ENCODE measurements at places on chromosomes 2 and 18.
A peak's percentile ranks its signal among the peaks of the same experiment; 100 is the strongest.

- no peak for DNase-seq
Observed at GRCh38 chr2:160453111-160453820, 40.3 kb downstream of the RBMS1 start.

DNA sequence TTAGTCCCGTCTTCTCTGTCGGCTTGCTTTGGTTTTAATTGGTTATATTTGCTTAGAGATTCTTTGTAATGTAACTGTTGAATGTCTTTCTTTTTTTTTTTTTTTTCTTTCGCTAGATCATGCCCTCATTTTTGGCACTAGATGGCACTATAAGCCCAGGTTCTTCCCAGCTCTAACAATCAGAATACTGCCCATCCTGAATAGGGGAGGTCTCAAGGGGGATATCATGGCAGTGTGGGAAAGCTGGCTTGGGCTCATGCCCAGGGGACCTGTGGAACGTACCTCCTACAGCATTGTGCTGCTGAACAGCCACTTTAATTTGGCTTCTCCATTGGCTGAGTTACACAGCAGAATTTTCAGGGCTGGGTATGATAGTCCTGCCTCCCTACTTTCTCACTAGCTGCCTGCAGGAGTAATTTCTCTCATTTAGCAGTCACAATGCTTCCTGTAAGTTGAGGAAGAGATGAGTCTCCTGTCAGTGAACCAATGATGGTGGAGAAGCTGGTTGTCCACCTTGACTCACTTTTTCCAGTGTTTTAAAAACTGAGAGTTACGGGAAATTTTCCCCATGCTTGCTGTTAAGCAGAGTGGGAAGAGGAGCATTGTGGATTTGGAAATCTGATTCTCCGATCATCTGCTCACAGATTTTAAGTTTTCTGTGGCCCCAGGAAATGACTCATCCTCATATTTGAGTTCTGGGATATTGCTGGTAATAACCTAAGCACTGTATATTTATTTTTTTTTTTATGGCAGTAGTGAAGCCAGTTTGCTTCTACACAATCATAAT, 47.2 kb downstream of the RAD51AP2 start:
- DNase-seq: peak; percentile 65

- no peak for DNase-seq
Observed at GRCh38 chr2:181371195-181371594, 86.0 kb upstream of the ITGA4 start.

DNA sequence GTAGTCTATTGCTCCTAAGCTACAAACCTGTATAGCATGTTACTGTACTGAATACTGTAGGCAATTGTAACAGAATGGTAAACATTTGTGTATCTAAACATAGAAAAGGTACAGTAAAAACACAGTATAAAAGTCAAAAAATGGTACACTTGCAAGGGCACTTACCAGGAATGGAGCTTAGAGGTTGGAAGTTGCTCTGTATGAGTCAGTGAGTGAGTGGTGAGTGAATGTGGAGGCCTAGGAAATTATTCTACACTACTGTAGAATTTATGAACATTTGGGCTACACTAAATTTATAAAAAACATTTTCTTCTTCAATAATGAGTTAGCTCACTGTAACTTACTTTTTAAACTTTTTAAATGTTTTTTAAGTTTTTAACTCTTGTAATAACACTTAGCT, 19.0 kb downstream of the NABP1 start:
- no peak for DNase-seq

GRCh38 chr18:79534356-79534755, 138.6 kb downstream of the NFATC1 start:
- no peak for DNase-seq

GRCh38 chr2:202442882-202443281, 66.8 kb downstream of the BMPR2 start:
- no peak for DNase-seq

DNA sequence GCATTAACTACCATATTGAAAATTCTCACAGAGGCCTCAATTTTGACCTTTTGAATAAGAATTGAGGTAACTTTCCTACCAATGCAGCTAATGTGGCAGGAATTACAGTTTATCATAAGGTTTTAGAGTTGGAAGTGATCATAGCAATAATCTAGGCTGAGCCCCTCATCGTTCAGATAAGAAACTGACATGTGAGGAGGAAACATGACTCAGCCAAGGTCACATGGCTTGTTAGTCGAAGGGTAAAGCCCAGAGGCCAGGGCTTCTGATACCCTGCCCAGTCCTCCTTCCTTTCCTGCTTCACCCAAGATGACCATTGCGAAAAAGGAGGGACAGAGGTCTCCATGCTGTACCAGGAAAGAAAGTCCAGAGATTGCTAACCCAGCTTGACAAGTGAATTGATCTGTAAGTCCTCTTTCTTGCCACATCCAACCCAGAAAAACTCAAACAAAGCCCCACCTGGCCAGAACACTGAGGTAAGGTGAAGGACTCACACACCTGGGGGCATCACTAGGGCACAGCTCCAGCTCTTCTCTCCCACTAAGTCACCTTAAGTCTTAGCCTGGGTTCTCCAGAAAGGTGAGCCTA, 174.8 kb downstream of the EN1 start:
- no peak for DNase-seq

DNA sequence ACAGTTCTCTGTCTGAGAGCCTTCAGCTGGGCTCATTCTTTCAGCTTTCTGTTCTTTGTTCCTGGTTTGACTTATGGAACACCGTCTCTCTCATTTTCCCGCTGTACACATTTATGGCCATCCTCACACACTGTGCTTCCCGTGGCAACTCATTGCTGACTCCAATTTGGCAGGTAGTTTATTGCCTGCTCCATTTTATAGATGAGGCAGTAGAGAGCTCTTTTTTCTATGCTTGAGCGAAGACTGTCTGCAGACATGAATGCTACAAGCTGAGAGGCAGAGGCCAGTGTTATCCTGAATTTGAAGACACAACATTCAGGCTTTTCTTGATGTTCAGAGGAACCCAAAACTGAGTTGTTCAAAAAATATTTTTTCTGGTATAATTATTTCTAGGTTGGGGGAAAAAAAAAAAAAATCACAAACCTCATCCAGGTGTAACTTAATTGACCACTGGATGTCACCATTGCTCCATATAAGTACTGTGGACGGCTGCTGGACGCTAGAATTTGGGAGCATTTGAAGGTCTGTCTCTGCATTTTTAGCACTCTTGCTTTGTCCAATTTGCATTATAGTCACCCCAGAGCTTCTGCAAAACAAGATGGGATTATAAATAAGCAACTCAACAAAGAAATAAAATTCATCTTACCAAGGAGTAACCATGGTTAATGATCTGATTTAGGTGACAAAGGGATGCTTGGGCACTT, 83.5 kb downstream of the HRH4 start:
- DNase-seq: no peak

DNA sequence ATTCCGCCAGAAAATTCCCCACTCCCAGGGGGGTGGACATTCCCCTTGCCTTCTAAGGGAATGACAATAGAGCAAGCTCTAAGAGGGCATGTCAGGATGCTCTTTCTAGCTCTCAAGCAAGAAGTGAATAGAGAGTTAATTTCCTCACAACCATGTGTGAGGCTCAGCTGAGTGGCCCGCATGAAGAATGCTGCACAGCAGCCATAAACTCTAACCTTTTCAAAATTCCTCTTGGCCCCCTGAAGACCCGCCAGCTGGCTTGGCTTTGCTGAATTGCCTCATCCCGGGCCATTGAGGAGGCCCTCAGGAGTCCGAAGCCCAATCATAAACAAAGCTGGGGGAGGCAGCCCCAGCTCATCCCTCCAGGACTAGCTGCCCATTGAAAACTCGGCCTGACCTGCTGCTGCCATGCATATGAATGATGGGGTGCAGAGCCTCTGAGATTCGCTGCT, 38.2 kb downstream of the NRP2 start:
- peak; percentile 65 for DNase-seq

GRCh38 chr2:96861074-96861473, 3.3 kb upstream of the ANKRD39 start:
- peak; percentile 45 for DNase-seq

DNA sequence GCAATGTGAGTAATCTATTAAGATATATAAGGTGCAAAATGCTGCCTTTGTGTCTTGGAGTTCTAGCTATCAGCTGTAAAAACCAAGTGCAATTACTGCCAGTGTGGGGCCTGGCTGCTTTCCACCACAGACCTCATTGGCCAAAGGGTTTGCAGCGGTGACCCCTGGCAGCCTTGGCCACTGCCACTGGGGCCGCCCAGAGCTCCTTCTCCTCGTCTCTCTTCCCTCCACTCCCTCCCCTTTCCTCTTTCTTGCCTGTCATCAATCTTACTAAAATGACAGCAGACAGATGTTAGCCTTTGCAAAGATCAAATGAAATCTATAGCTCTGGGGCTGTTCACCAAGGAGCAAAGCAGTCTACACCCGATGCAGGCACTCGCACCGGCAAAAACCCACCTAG, 986.3 kb downstream of the BCL11A start:
- peak; percentile 51 for DNase-seq

DNA sequence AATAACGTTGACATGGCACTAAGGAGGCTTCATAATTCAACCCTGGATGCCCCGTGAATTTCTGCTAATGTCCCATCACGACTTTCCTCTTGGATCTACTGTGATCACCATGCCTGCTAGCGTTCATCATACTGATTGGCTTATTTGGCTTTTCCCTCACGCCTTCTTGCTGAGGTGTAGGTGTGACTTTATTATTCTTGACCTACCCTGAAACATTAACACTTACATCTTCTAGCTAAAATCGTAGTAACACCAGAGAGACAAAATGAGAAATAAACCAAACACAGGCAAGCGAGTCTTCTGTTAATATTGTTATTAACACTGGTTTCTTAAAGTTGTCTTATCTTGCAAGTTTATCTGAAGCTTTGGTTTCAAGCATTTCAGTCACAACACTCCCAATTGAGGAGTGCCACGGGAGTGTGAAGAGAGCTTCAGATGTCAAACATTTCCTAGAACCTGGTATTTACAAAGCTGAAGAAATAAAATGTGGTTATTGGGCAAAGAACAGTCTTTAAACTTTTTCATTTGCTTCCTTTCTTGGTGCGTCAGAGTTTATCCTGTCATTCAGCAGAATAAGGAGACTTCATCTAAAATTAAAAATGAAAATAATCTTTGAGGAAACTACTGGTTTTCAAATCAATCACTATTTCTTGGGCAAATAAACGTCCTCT, 15.4 kb upstream of the STAT1 start:
- DNase-seq: no peak

DNA sequence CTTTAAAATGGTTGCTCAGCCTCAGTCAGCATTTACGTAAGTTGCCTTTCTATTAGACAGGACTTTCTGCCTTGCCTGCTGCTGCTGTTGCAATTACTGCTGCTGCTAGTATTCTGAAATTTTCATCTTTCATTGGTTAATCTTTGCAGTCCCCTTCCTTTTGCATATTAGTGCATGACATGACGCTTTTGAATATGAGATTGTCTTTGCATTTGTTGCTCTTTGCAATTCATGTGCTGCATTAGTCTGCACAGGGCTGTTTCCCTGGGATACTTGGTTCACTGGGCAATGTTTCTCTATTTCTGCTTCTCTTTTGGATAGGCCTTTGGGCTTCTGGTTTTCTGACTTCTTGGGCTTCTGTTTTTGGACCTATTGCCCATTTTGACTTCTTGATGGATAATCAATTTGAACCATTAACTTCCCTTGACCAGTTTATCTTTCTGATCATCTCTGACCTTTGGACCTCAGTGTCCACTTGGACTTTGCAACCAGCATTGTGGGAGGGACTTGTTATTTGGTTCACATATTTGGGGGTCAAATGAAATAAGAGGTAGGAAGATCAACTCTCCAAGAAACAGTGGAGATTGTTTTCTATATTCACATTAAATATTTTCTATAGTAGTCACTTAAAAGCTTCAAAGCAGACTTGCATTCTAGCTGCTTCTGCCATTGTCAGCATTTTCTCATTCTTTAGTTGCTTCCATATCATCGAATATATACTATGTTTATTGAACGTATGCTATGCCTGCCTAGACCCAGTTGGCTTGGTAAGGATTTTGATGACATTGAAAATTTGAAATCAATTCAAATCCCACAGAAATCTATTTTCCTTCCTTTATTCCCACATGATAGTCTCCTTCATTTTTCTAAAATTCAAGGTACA, 12.5 kb upstream of the BUB1 start:
- no peak for DNase-seq

DNA sequence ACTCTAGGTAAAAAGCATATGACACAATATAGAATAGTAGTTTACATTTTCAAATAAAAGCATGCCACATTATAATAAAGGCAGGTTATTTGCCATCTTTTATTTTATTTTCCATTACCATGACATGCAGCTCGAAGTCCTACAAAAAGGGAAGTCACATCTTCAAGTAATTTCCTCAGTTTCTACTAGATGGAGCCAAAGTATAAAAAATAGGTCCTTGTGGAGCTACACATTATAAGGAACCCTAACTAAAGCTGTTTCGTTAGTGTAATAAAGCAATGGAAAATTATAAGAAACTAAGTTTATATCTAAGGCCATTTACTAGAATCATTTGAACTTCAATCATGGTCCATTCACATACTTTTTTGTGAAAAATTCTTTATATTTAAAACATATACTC, 674.5 kb downstream of the KCNJ3 start:
- DNase-seq: no peak

- no peak for DNase-seq
Observed at GRCh38 chr18:42052122-42052708, 97.2 kb downstream of the PIK3C3 start.

- DNase-seq: peak; percentile 67
Observed at GRCh38 chr2:74267068-74267467, 68.7 kb downstream of the MTHFD2 start.

DNA sequence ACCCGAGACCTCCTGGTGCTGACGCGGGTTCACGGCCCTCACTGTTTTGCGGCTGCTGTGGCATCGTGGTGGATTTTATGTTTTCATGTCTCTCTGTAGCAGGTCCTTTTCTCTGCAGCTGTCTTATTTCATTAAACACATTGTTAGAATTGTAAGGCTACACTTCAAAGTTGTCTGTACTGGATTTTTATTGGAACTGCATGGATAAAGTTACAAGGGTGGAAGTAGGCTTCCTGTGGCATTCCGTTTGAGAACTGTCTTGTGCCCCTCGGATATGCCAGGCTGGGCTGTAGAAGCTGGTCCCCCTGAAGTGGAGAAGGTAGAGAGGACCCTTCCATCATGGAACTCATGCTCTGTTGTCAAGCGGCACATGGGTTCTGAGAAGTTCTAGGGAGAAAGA, 127.3 kb downstream of the SNTG2 start:
- no peak for DNase-seq

Data from endodermal cell (in vitro differentiated cells).